ENCODE measurements at places on chromosomes 16 and 17.

DNA sequence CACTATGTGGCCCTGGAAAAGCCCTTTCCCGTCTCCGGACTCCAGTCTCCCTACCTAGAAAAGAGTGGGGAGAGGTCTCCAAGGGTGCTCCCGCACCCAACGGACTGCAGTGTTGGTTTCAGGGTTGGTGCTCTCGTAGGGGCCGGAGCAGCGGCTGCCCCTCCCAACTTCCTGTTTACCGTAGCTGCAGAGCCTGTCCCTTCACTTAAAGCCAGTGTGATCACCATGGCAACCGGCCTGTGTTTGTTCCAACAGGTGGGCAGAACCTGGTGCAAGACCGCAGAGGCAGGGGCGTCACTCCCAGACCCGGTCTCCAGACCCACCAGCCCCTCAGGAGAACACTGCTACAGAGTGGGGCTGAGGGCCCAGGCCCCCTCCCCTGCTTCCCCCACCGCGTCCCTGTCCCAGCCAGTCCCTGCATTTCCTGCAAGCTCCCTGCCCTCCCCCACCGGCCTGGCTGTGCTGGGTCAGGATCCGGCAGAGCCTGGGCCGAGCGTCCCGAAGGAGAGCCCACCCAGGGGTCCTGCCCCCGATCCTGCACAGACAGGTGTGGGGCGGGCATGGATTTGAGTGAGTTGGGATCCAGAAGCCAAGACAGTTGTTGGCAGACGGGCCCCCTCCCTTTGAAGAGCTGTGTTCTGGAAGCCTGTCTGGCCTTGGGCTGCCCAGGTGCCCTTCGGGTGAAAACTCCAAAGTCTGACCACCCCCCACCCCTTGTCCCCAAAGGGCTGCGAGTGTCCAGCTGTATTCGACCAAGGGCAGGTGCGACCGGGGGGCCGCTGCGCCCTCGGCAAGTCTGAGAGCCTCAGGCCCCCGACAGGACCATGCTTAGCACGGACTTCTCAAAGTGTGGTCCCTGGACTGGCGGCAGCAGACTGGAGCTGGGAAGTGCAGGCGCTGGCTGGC is 1.5 kb upstream of the BAIAP3 start:
- peak; percentile 69 for DNase-seq

- DNase-seq: no peak
Observed at GRCh38 chr17:41133880-41134735, 6.2 kb downstream of the KRTAP4-6 start.

DNA sequence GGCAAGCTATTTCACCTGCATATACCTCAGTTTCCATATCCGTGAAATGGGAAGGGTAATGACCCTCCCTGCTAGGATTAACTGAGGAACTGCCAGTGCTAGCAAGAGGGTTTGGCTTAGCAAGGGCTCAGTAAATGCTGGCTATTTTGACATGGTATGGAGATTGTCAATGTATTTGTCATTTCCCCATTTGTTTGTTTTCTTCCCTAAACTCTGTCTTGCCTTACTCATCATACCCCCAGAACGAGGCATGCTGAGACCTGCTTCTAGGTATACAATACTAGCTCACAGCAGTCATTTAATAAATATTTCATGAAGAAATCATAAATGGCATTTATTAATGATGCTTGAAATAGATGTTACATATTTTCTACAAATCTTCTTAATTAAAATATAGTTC is 124.0 kb downstream of the DYNLRB2 start:
- no peak for DNase-seq

GRCh38 chr17:75270218-75270965 is 639 bp downstream of the MIF4GD start:
- DNase-seq: peak; percentile 74

- no peak for DNase-seq
Observed at GRCh38 chr16:50781043-50781442, 39.2 kb downstream of the CYLD start.

GRCh38 chr16:5791011-5791657 is 693.5 kb upstream of the EEF2KMT start:
- no peak for DNase-seq

All from hematopoietic multipotent progenitor cell treated with erythropoietin and hydrocortisone succinate and interleukin-3 and kit ligand, for 8 days (in vitro differentiated cells).